ENCODE measurements at places on chromosomes 11 and 22. TPM values are rescaled to one million over a fixed set of nuclear protein-coding genes. Genes with fewer than 3 reads are reported as not detected.

The SMC1B gene
- polyA plus RNA-seq, result not detected

The IGF2 gene
- polyA plus RNA-seq, result 259 TPM

The KRTAP5-4 gene
- not detected for polyA plus RNA-seq

The KCNQ1 gene
- polyA plus RNA-seq, result 0.31 TPM

The CCDC89 gene
- polyA plus RNA-seq, result not detected

The ACCSL gene
- polyA plus RNA-seq, result not detected

The UCP2 gene
- polyA plus RNA-seq, result 10.4 TPM

The HTR3B gene
- polyA plus RNA-seq, result not detected

The TANGO2 gene
- polyA plus RNA-seq, result 11.7 TPM

The ENTHD1 gene
- polyA plus RNA-seq, result not detected

The ELFN2 gene
- polyA plus RNA-seq, result not detected

The KCNJ4 gene
- polyA plus RNA-seq, result not detected

The POGLUT3 gene
- 7.8 TPM for polyA plus RNA-seq

The MYRF gene
- polyA plus RNA-seq, result 4.5 TPM

The SLC22A12 gene
- 0.02 TPM for polyA plus RNA-seq

The PGA4 gene
- polyA plus RNA-seq, result 1.8 TPM

The KRTAP5-2 gene
- 0.08 TPM for polyA plus RNA-seq

The COA4 gene
- polyA plus RNA-seq, result 85.1 TPM

The TRIM51 gene
- polyA plus RNA-seq, result not detected

The C11orf65 gene
- 0.33 TPM for polyA plus RNA-seq

The MRGPRE gene
- not detected for polyA plus RNA-seq

The OR2AG2 gene
- not detected for polyA plus RNA-seq

The FOSL1 gene
- not detected for polyA plus RNA-seq

The CCDC116 gene
- polyA plus RNA-seq, result 0.05 TPM

The TNNT3 gene
- not detected for polyA plus RNA-seq

The VPS26B gene
- 21.1 TPM for polyA plus RNA-seq

The SERHL2 gene
- polyA plus RNA-seq, result 1.6 TPM

The NCR3LG1 gene
- polyA plus RNA-seq, result 0.18 TPM

The RIMBP3C gene
- not detected for polyA plus RNA-seq

The DRG1 gene
- 23.1 TPM for polyA plus RNA-seq

The XRRA1 gene
- 5.0 TPM for polyA plus RNA-seq

The IGLL1 gene
- not detected for polyA plus RNA-seq

The FAM89B gene
- 11.4 TPM for polyA plus RNA-seq

The CALCB gene
- 0.58 TPM for polyA plus RNA-seq
